Large intestine (tissue), 12 donors: ENCODE measurements at places on chromosomes 7 and 10.

GRCh38 chr10:3068201-3068967 is 1.0 kb downstream of the PFKP start:
- peaks cover 35% of the 10 kb centered on the region for H3K27me3 ChIP-seq
- peaks cover 2% of the 10 kb centered on the region for H3K4me1 ChIP-seq
- H3K4me3 ChIP-seq = peak overlapping the region; percentile 79
- H3K36me3 ChIP-seq = no peaks in the 10 kb centered on the region
- DNase-seq = peak; percentile 76

DNA sequence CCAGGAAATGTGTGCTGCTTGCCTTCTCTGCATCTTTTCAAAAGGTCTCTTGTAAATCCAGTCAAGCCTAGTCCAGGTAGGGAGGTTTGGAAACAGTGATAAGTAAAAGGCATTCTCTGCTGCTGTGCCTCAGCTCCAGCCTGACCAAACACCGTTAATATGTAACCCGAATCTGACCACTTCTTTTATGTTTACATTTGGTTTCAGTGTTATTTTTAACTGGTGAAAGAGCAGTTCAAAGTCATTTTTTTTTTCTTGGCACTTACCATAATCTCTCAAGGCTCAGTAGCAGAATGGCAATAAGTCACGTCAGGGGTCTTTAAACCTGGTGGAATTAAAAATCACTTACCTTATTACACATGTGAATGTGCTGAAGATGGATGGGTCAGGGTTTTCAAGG is 216.8 kb downstream of the PTEN start:
- no peak overlapping the region for H3K4me3 ChIP-seq
- peak; percentile 76 for DNase-seq
- no peaks in the 10 kb centered on the region for H3K27me3 ChIP-seq
- H3K4me1 ChIP-seq = peaks cover 19% of the 10 kb centered on the region

- H3K4me3 ChIP-seq = no peak overlapping the region
- H3K4me1 ChIP-seq = peaks cover 18% of the 10 kb centered on the region
- no peak for DNase-seq
- H3K36me3 ChIP-seq = no peaks in the 10 kb centered on the region
- H3K27me3 ChIP-seq = no peaks in the 10 kb centered on the region
Observed at GRCh38 chr7:28348636-28349035, 63.7 kb upstream of the CREB5 start.

- DNase-seq = peak; percentile 69
- H3K4me3 ChIP-seq = no peak overlapping the region
- H3K4me1 ChIP-seq = peaks cover 23% of the 10 kb centered on the region
- H3K27me3 ChIP-seq = no peaks in the 10 kb centered on the region
- H3K36me3 ChIP-seq = no peaks in the 10 kb centered on the region
Observed at GRCh38 chr10:33193701-33194521, 140.6 kb downstream of the NRP1 start.

- no peak overlapping the region for H3K27ac ChIP-seq
- H3K4me1 ChIP-seq = no peaks in the 10 kb centered on the region
- no peaks in the 10 kb centered on the region for H3K27me3 ChIP-seq
- H3K36me3 ChIP-seq = peaks cover 7% of the 10 kb centered on the region
Observed at GRCh38 chr7:134004829-134005505, 122.2 kb upstream of the LRGUK start.

DNA sequence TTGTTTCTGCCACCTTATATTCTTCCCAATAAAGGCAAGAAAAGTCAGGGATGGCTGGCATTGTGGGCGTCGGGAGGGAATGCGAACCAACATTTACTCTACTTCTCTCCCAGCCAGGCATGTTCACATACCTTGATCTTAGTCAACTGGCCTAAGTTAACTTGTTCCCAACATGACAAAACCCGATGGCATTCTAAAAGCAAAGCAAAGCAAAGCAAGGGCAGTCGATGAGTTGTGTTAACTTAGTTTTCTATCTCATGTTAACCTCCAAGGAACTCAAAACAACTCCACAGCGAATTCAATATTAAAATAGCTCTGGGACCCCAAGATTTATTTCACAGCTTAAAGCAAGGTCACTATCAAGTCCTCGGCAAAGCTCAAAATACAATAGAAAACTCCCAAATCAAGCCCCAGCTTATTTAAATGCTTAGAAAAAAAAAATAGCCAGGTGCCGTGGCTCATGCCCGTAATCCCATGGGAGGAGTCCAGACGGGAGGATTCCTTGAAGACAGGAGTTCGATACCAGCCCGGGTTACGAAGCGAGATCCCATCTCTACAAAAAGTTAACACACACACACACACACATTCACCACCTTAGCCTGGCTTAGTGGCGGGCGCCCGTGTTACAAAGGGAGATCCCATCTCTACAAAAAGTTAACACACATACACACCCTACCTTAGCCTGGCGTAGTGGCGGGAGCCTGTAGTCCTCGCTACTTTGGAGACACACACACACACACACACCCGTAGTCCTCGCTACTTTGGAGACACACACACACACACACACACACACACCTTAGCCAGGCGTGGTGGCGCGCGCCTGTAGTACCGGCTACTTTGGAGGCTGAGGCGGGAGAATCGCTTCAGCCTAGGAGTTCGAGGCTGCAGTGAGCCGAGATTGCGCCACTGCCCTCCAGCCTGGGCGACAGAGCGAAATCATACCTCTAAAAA is 901 bp upstream of the CCNY start:
- H3K4me3 ChIP-seq = peak overlapping the region; percentile 92
- no peaks in the 10 kb centered on the region for H3K27me3 ChIP-seq
- peak overlapping the region; percentile 67 for H3K27ac ChIP-seq
- H3K4me1 ChIP-seq = peaks cover 16% of the 10 kb centered on the region
- no peak for DNase-seq
- H3K36me3 ChIP-seq = peaks cover 6% of the 10 kb centered on the region

DNA sequence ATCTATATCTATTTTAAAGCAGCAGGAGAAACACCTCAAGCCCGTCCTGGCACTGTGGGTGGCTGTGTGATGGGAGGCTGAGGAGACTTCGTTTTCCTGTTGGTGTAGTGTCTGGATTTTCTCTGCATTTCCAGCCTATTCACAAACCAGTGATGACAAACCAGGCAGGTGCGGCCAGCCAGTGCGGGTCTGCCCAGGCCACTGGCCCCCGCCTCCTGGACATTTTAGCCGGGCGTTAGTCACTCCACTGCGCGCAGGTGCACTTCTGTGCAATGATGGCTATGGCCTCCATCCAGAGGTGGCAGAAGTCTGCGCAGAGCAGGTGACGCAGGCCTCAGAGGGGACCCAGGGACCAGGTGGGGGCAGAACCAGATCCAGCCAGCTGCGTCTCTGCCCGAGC is 64.9 kb upstream of the PITRM1 start:
- H3K4me1 ChIP-seq = no peaks in the 10 kb centered on the region
- no peak for DNase-seq
- H3K27me3 ChIP-seq = peaks cover 10% of the 10 kb centered on the region
- no peak overlapping the region for H3K4me3 ChIP-seq
- no peak overlapping the region for H3K27ac ChIP-seq

DNA sequence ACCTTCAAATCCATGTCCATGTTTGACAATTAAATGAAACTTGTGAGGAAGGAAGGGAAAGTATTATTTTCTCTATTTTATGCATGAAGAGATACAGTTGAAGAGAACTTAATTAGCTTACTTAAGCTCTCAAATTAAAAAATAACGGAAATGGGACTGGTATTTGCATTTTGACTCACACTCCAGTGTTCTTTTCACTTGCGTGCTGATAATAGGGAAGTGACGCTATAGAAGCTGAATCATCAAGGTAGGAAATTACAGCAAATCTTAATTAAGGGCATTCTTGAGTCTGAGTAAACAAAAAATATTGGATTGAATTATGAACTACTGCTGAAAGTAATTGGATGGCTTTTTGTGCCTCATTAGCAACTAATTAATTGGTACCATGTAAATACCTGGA is 44.0 kb upstream of the NPVF start:
- no peak for DNase-seq
- H3K27me3 ChIP-seq = no peaks in the 10 kb centered on the region
- no peak overlapping the region for H3K27ac ChIP-seq
- no peaks in the 10 kb centered on the region for H3K36me3 ChIP-seq

GRCh38 chr10:6068006-6068405 is 5.8 kb upstream of the IL2RA start:
- H3K27me3 ChIP-seq = peaks cover 10% of the 10 kb centered on the region
- H3K36me3 ChIP-seq = no peaks in the 10 kb centered on the region
- no peak for DNase-seq
- H3K27ac ChIP-seq = no peak overlapping the region
- no peak overlapping the region for H3K4me3 ChIP-seq

DNA sequence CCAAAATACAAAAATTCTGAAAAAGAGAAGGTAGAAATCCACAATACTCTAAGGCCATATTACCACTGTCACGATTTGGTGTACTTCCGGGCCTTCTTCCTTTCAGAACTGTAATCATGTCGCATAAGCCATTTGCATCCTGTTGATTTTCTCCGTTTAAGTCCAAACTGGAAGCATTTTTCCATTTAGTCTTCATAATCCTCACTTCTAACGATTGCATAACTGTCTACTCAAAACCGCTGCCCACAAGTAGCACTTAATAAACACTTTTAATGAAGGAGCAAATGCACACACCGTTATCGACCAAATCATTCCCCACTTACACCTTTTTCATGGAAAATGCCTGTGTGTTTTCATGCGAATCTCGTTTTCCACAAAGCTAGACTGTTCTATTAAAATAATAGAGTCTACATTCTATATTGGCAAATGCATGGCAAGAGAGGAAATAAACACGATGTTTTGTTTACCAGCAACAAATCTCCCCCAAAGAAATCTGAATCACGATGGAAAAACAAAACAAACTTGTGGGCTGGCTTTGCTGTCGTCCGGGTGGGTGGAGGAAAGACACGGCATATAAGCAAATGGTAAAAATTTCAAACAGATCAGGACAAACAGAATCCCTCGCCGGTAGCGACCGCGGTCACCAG is 1.0 kb downstream of the ATE1 start:
- no peak for DNase-seq
- H3K4me3 ChIP-seq = peak overlapping the region; percentile 92
- H3K36me3 ChIP-seq = peaks cover 9% of the 10 kb centered on the region
- peak overlapping the region; percentile 94 for H3K27ac ChIP-seq
- H3K27me3 ChIP-seq = no peaks in the 10 kb centered on the region

GRCh38 chr10:99872367-99873162 is 90.1 kb downstream of the ABCC2 start:
- peaks cover 31% of the 10 kb centered on the region for H3K36me3 ChIP-seq
- DNase-seq = peak; percentile 55
- H3K4me3 ChIP-seq = no peak overlapping the region
- H3K4me1 ChIP-seq = peaks cover 6% of the 10 kb centered on the region
- H3K27me3 ChIP-seq = no peaks in the 10 kb centered on the region
- peak overlapping the region; percentile 38 for H3K27ac ChIP-seq

GRCh38 chr7:134448356-134449229 is 10.3 kb downstream of the AKR1B1 start:
- H3K27me3 ChIP-seq = no peaks in the 10 kb centered on the region
- H3K36me3 ChIP-seq = peaks cover 32% of the 10 kb centered on the region
- H3K4me3 ChIP-seq = no peak overlapping the region
- no peak overlapping the region for H3K27ac ChIP-seq
- DNase-seq = no peak
- H3K4me1 ChIP-seq = peaks cover 10% of the 10 kb centered on the region

GRCh38 chr10:78657163-78657861 is 411.5 kb upstream of the ZMIZ1 start:
- peak; percentile 75 for DNase-seq
- H3K27me3 ChIP-seq = no peaks in the 10 kb centered on the region

DNA sequence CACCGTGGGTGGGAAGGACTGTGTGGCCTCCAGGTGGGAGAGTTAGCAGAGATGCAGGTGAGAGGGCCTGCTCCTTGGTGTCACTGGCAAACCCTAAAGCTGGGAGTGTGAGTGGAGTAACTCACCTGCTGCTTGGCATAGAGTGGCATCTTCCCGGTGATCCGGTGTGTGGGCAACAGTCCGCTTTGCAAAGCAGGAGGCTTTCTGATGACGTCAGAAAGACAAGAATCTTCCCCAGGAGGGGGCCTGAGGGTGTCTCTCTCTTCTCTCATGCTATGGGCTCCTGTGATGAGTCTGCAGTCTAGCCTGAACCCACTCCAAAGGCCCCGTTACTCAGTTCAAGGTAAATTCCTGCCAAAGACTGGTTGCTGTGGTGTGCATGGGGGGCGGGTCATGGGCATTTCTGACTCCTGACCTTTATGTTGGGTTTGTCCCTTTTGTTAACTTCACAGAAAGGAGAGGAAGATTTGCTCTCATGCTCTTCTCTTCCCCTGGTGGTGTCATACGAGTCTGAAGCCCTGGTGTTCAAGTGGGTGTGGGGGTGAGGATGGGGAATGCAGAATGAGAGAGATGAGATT is 187.9 kb downstream of the GATA3 start:
- H3K36me3 ChIP-seq = no peaks in the 10 kb centered on the region
- no peak for DNase-seq
- no peak overlapping the region for H3K4me3 ChIP-seq
- no peak overlapping the region for H3K27ac ChIP-seq
- no peaks in the 10 kb centered on the region for H3K4me1 ChIP-seq

GRCh38 chr10:97196223-97197029 is 10.7 kb upstream of the SLIT1 start:
- H3K27ac ChIP-seq = no peak overlapping the region
- H3K4me1 ChIP-seq = peaks cover 3% of the 10 kb centered on the region
- H3K36me3 ChIP-seq = no peaks in the 10 kb centered on the region
- peak; percentile 60 for DNase-seq
- H3K27me3 ChIP-seq = peaks cover 37% of the 10 kb centered on the region
- peak overlapping the region; percentile 45 for H3K4me3 ChIP-seq

DNA sequence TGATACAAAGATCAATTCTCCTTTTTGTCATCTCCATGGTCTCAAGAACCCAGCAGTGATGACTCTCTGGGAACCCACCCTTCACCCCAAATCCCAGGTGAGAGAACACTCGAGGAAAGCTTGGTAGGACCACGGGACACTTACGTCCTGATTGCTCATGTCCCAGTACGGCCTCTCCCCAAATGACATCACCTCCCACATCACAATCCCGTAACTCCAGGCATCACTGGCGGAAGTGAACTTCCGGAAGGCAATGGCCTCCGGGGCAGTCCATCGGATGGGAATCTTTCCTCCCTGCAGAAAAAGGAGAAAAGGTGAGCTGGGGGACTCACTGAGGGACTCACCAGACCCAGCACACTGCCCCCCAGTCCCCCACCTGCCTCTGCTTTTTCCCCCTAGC is 21.0 kb downstream of the EPHB4 start:
- H3K27me3 ChIP-seq = no peaks in the 10 kb centered on the region
- DNase-seq = no peak
- H3K4me3 ChIP-seq = no peak overlapping the region
- peaks cover 25% of the 10 kb centered on the region for H3K4me1 ChIP-seq
- no peak overlapping the region for H3K27ac ChIP-seq
- H3K36me3 ChIP-seq = peaks cover 68% of the 10 kb centered on the region

GRCh38 chr7:5452937-5453540 is 29.4 kb upstream of the TNRC18 start:
- DNase-seq = no peak
- H3K4me3 ChIP-seq = no peak overlapping the region
- H3K4me1 ChIP-seq = peaks cover 7% of the 10 kb centered on the region
- H3K27me3 ChIP-seq = peaks cover 20% of the 10 kb centered on the region

DNA sequence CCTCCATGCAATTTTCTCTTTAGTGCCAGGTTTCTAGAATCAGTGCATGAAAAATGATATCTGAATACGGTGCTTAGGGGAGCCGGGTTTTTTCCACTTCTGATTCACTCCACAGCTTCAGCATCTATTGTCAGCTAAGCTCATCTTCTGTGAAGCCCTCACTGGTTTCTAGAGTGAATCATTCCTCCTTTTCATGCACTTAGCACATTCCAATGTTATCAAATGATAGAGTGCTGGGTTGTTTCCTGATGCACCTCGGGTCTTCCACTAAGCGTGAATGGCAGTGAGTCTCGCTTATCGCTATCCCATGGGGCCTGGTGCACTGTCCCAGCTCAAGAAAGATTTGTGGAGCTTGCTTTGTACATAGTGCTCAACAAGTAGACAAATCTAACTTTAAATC is 170.9 kb upstream of the RHEB start:
- H3K4me3 ChIP-seq = no peak overlapping the region
- H3K4me1 ChIP-seq = peaks cover 66% of the 10 kb centered on the region
- no peaks in the 10 kb centered on the region for H3K27me3 ChIP-seq
- H3K27ac ChIP-seq = peak overlapping the region; percentile 59
